ENCODE measurements at places on chromosomes 2 and 18. TPM values are rescaled to one million over a fixed set of nuclear protein-coding genes. Genes with fewer than 3 reads are reported as not detected.

DNA sequence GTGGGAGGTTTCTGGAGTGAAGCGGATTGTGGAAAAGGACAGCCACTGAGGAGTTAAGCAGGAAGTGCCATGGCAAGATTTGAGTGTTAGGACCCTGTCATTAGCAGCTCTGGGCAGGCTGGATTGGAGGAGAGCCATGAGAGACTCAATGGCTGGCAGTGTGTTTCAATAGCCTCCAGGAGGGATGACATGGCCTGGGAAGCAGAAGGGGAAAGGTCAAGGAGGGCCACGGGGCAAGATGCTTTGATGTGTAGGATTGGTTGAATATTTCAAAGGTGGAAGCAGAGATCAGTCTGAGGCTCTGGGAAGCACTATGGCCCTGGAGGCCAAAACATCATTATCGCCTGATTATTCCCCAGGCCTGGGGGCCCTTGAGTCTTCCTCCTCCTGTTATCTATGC is 229.0 kb upstream of the HS6ST1 start:
- no peaks in the 10 kb centered on the region for H3K4me1 ChIP-seq
- no peaks in the 10 kb centered on the region for H3K27me3 ChIP-seq
- H3K27ac ChIP-seq = no peak overlapping the region
- H3K4me3 ChIP-seq = no peak overlapping the region

DNA sequence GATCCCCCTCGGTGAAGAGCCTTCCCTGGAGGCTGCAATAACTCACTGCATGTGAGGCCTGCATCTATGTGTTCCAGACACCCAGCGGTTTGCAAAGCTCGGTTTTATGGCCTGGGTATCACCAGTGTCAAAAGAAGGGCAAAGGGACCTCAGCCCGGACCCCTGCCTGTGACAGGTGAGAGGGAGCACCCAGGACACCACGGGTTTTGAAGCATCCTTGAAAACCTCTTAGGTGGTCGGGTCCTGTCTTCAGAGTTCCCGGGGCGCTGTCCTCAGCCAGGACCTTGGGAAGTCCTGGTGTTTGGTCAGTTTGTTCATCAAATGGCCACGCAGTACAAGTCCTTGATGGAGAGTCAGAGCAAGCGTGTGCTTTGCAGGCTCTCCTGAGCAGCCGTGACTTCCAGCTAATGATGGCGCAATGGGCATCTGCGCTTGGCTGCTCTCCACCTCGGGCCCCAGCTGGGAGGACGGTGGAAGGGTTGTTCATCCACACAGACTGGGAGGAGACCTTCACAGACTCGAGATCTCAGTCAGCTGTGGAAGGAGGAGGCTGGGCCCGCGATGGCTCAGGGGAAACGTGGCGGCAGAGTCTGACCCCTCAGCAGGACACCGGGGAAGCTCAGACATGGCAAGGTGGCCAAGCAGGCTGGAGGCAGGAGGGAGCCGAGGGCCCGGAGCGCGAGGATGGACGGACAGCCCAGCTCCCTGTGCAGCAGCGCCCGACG is 113.1 kb upstream of the GPC1 start:
- DNase-seq = no peak
- H3K27me3 ChIP-seq = no peaks in the 10 kb centered on the region
- H3K36me3 ChIP-seq = no peaks in the 10 kb centered on the region
- H3K4me1 ChIP-seq = peaks cover 15% of the 10 kb centered on the region
- H3K4me3 ChIP-seq = no peak overlapping the region

DNA sequence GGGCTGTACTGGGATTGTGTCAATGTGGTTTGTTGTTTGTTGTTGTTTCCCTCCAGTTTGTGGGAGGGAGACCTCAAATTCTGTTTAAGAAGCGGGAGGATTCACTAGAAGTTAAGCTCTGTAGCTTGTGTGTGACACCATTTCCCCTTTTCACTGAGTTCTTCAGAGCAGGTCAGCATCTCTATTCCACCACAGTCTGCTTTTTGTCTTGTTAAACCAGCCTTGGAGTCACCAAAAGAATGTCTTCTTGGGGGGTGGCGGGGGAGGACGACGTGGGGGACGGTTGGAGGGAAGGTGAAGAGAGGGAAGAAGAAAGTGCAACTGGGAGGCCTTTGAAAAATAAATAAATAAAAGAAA is 2.3 kb upstream of the BCL11A start:
- DNase-seq = no peak
- H3K36me3 ChIP-seq = no peaks in the 10 kb centered on the region
- peaks cover 4% of the 10 kb centered on the region for H3K4me1 ChIP-seq
- peak overlapping the region; percentile 50 for H3K4me3 ChIP-seq

- peaks cover 3% of the 10 kb centered on the region for H3K4me1 ChIP-seq
- H3K27me3 ChIP-seq = no peaks in the 10 kb centered on the region
Measured at GRCh38 chr2:113218283-113219091, 44.7 kb downstream of the PSD4 start.

- DNase-seq = no peak
- H3K4me1 ChIP-seq = no peaks in the 10 kb centered on the region
- H3K36me3 ChIP-seq = no peaks in the 10 kb centered on the region
Measured at GRCh38 chr18:45165871-45166270, 449.4 kb upstream of the SLC14A2 start.

GRCh38 chr2:234050455-234051135 is at the start of gene SPP2:
Gene SPP2 (plus strand): TSS chr2:234050702. CDS start chr2:234050787, 85 bp downstream.
- H3K4me3 ChIP-seq = no peak within 1 kb of the TSS
- no peaks in the 10 kb centered on the region for H3K36me3 ChIP-seq
- no peak within 1 kb of the TSS for H3K27ac ChIP-seq
- DNase-seq = no peak
- no peaks in the 10 kb centered on the region for H3K27me3 ChIP-seq
- no peaks in the 10 kb centered on the region for H3K4me1 ChIP-seq

GRCh38 chr2:70068119-70068518 is 19.2 kb upstream of the PCBP1 start:
- no peak for DNase-seq
- peaks cover 3% of the 10 kb centered on the region for H3K4me1 ChIP-seq
- H3K4me3 ChIP-seq = no peak overlapping the region
- H3K36me3 ChIP-seq = no peaks in the 10 kb centered on the region
- H3K27me3 ChIP-seq = no peaks in the 10 kb centered on the region
- H3K27ac ChIP-seq = no peak overlapping the region

- DNase-seq = no peak
- no peaks in the 10 kb centered on the region for H3K27me3 ChIP-seq
- no peaks in the 10 kb centered on the region for H3K36me3 ChIP-seq
- H3K4me3 ChIP-seq = no peak overlapping the region
Measured at GRCh38 chr2:8225266-8225665, 456.6 kb upstream of the ID2 start.

DNA sequence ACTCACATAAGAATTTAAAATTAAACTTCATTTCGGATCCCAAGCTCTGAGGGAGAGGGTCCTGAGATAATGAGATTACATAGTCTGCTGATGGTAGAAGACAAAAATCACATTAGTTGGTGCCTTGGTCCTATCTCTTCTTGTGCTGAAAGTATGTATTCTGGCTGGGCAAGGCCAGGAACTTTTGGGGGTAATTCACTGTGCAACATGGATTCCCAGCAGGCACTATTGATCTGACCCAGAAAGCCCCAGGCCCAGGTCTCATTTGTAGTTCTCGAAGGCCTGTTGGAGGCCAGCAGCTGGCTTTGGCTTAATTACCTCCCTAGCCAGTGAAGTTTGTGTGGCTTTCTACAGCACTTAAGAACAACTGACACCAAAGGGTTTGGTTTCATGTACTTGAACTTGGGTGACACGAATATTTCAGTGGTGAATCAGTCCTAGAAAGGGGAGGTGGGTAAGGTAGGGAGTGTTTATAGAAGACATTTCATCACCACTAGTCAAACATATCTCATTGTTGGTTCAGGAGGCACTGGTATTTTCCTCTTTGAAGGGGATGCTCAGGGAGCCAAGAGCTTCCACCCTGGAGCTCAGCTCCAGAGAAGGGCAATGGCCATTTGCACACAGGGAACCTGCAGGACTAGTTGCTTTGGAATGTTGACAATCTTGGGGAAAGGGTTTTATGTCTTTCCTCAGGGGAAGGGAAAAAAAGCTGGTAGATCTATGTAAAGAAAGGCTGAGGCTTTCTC is 217.8 kb downstream of the OSR1 start:
- H3K27ac ChIP-seq = no peak overlapping the region
- no peaks in the 10 kb centered on the region for H3K27me3 ChIP-seq
- H3K4me1 ChIP-seq = no peaks in the 10 kb centered on the region
- H3K36me3 ChIP-seq = no peaks in the 10 kb centered on the region

GRCh38 chr2:144281476-144281875 is 238.4 kb downstream of the ZEB2 start:
- H3K27me3 ChIP-seq = no peaks in the 10 kb centered on the region
- H3K4me3 ChIP-seq = no peak overlapping the region
- peaks cover 3% of the 10 kb centered on the region for H3K4me1 ChIP-seq
- H3K36me3 ChIP-seq = no peaks in the 10 kb centered on the region
- DNase-seq = no peak

DNA sequence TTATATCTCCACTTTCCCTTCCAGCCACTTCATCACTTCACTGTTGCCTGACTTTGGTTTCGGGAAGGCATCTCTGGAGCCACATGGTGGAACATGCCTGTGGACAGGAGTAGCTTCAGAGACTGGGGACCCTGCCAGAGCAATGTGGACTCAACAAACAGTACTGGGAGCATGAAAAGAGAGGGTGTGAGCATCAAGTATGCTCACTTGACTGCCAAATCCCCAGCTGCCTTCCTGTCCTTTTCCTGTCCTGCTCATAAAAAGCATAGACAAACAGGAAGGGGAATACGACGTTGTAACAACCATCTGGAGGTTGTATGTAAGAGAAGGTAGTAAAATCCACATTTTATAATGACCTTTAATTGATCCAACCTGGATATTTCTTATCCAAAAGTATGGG is 61.3 kb upstream of the CSRNP3 start:
- no peak overlapping the region for H3K4me3 ChIP-seq
- H3K4me1 ChIP-seq = no peaks in the 10 kb centered on the region
- H3K27ac ChIP-seq = no peak overlapping the region
- no peaks in the 10 kb centered on the region for H3K27me3 ChIP-seq
- H3K36me3 ChIP-seq = no peaks in the 10 kb centered on the region
- DNase-seq = no peak

- no peaks in the 10 kb centered on the region for H3K4me1 ChIP-seq
- H3K4me3 ChIP-seq = no peak overlapping the region
- DNase-seq = no peak
- H3K27me3 ChIP-seq = no peaks in the 10 kb centered on the region
- H3K36me3 ChIP-seq = no peaks in the 10 kb centered on the region
- H3K27ac ChIP-seq = no peak overlapping the region
Measured at GRCh38 chr2:134020608-134021007, 233.3 kb upstream of the MGAT5 start.

DNA sequence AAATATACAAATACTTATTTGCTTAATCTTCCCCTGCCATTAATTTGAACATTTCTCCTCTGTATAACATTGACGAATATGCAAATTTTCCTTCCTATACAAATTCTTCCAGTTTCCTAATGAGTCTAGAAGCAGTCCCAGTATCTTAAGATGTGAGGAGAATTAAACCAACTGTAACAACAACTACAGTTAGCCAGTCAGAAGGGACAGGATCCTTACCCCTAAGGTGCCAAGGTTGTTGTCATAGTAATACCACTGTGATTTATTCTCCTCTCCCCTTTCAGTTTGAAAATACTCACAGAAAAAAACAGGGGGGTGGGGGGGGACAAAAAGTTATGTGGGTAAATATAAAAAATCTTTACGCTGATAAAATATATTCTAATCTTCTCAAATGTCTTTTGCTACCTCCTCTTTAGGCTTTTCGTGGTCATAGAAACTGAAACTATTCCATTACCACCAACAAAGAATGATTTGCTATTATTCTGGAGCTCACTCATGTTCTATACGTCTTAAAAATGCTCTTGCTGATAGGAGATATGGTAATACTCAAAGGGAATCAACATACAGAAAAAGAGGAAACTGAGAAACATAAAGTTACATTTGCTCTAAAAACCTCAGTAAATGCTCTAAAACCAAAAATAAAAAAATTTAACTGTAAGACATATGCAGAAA is 107.6 kb downstream of the MEMO1 start:
- no peak overlapping the region for H3K4me3 ChIP-seq
- H3K4me1 ChIP-seq = no peaks in the 10 kb centered on the region
- no peak for DNase-seq

DNA sequence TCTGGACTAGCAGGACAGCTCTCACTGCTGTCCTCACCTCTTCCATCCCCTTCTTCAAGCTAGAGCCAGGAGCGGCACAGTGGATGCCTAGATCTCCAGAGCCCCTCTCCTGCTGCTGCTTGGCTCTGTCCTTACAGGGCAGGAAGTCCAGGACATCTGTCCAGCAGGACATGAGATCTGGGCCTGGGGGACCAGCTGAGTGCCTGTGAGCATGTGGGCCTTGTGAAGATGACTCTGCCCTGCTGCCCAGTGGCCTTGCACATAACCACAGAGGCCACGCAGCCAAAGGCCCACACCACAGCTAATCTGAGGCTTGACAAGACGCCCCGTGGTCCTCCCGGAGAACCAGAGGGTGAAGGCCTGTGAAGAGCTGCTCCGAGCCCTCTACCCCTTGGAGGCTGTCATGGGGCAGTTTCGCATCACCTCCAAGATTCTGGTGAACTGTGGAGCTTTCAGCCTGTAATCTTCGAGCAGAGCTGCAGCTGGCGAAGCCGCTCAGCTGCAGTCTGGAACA is 516.7 kb upstream of the HS6ST1 start:
- H3K27ac ChIP-seq = no peak overlapping the region
- DNase-seq = no peak
- H3K4me1 ChIP-seq = no peaks in the 10 kb centered on the region
- no peaks in the 10 kb centered on the region for H3K27me3 ChIP-seq
- H3K4me3 ChIP-seq = no peak overlapping the region

GRCh38 chr2:238938401-238939055 is 90.6 kb downstream of the TWIST2 start:
- H3K4me1 ChIP-seq = peaks cover 13% of the 10 kb centered on the region
- H3K27ac ChIP-seq = peak overlapping the region; percentile 78
- peak; percentile 94 for DNase-seq
- no peak overlapping the region for H3K4me3 ChIP-seq
- no peaks in the 10 kb centered on the region for H3K27me3 ChIP-seq

- H3K36me3 ChIP-seq = no peaks in the 10 kb centered on the region
- peaks cover 13% of the 10 kb centered on the region for H3K4me1 ChIP-seq
- H3K27me3 ChIP-seq = no peaks in the 10 kb centered on the region
Measured at GRCh38 chr2:11458753-11459152, 7.2 kb downstream of the E2F6 start.

PRKAG3 gene
- 0.11 TPM for total RNA-seq

TGFA gene
- 1.8 TPM for total RNA-seq

PLGLB1 gene
- total RNA-seq = 2.3 TPM

TRIM43 gene
- total RNA-seq = not detected

GPR45 gene
- total RNA-seq = not detected

TEKT4 gene
- total RNA-seq = 7.0 TPM

ZNF397 gene
- total RNA-seq = 27.7 TPM

C2orf74 gene
- 13.2 TPM for total RNA-seq

SERPINB13 gene
- not detected for total RNA-seq

SERPINB10 gene
- not detected for total RNA-seq

FIGN gene
- total RNA-seq = 4.5 TPM

COMMD1 gene
- 34.3 TPM for total RNA-seq

RGPD8 gene
- total RNA-seq = 18.4 TPM

Data from ovary (tissue), 10 donors.